ENCODE measurements at places on chromosomes 7 and 10.
A peak's percentile ranks its signal among the peaks of the same experiment; 100 is the strongest.

GRCh38 chr10:75754096-75754831 is 322.8 kb downstream of the LRMDA start:
- DNase-seq = no peak

DNA sequence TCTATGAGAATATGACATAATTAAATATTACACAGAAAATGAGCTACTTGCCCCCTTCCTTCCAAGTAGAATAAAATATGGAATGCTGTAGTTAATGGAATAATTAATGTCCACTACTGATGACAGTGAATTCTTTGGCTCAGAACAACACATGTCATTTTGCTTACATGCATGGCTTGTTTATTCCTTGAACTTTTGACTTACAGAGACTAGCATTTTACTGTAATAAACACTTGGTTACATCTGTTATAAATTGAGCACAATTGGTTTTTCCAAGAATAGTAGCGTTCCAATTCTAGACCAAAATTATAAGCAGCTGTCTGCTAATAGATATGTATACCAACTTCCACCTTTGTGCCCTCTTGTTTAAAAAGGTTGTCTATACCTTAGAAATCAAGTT is 286.7 kb downstream of the OTUD1 start:
- no peak for DNase-seq

- no peak for DNase-seq
Measured at GRCh38 chr10:132274581-132274980, 33.2 kb downstream of the STK32C start.

DNA sequence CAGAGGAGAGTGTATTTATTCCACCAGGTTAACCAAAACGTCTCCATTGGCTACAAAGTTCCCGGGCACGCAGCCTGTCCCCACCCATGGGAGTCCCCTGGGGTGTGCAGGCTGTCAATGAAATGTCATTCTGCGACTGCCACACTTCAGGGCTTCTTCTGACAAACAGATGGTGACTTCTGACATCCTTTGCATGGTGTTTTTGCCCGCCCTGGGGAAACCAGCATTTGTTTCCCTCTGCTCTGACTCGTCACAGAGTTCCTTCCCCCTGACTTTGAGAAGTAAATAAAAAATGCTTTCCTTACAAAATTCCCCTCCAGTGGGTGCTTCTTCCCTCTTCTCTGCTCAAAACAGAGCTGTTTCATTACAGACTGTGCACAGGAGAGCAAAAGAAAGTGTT is 38.2 kb downstream of the TNS3 start:
- no peak for DNase-seq

DNA sequence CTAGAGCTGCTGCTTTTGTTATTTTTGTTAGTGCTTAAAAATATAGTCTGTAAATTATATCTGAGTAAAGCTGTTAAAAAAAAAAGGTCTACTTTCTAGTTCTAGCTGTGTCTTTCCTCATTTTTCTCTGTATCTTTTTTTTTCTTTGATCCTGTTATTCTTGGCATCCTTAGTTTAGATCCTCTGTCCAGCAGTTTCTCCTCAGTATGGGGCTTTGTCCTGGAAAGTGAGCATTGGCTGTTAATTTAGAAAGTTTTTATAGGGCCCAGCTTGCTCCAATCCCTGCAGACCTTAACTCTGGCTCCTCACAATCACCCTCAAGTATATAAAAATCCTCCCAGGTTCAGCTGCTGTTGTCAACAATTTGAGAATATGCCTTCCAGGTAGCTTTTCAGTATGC is 23.5 kb downstream of the DDX50 start:
- no peak for DNase-seq

- no peak for DNase-seq
Measured at GRCh38 chr10:84172467-84173356, 889 bp upstream of the GPR15LG start.

DNA sequence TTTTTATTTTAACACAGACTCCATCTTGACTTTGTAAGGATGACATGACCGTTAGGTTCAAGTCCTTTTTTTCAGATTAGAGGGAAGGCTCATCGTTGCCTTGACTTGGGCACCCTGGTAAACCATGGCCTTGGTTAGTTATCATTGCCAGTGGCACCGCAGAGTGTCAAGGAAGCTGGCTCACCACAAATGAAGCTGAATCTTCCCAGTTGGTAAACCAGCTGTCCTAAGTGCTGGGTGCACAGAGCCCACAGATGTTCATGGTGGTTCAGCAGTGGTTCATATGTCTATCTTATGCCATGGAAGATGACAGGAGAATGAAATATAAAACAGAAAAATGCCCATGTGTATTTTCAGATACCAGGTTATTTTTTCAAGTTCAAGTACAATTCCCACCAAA is 273.6 kb downstream of the PLXDC2 start:
- DNase-seq = no peak

- no peak for DNase-seq
Measured at GRCh38 chr10:97843281-97843671, 6.4 kb upstream of the GOLGA7B start.

DNA sequence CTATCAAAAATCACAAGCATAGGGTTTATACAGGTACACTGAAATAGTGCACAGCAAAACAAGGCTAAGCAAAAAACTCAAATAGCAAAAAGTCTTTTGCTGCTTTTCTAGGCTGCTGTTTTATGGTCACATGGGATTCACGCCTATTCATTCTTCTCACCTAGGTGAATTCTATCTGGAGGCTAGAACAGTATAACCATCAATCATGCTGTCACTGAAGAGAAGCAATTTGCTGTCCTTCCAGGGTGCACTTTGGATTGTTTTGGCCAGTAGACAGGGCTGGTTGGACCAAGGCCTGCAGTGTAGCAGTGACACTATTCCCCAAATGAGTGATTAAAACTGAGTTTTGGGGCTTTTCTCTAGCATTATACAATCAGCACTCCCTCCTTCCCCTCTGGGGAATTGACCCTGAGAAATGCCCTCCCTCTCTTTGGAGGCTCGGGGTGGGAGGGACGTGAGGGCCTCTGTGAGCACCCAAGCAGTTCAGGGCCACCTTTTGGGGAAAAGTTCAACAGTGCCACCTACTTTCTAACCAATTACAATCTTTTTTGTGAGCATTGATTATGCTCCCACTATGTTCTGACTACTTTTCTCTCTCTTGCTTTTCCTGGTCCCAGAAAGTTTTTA is 16.2 kb upstream of the SND1 start:
- DNase-seq = no peak

DNA sequence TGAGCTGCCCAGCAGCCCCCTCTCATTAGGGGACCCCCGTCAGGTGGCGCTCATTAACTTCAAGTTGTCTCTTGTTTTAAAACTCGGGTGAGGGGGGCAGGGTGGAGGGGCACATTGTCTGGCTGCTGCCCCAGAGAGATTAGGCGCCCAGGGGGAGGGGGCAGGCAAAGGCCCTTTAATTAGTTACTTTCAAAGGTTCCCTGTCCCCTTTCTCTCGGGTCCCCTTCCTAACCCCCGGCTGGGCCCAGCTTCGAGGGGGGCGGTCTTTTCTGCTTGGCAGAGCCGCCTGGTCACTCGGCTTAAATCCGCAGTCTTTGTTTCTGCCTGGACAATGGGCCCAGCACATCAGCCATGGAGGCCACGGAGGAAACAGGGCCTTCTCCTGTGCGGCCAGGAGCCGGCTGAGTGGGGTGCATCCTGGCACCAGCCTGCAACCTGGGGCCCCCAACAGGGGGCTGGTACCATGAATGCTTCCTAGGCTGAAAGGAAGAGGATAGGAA is 38.9 kb upstream of the SLF2 start:
- no peak for DNase-seq

- DNase-seq = no peak
Measured at GRCh38 chr7:114104035-114104434, 185.2 kb upstream of the PPP1R3A start.

DNA sequence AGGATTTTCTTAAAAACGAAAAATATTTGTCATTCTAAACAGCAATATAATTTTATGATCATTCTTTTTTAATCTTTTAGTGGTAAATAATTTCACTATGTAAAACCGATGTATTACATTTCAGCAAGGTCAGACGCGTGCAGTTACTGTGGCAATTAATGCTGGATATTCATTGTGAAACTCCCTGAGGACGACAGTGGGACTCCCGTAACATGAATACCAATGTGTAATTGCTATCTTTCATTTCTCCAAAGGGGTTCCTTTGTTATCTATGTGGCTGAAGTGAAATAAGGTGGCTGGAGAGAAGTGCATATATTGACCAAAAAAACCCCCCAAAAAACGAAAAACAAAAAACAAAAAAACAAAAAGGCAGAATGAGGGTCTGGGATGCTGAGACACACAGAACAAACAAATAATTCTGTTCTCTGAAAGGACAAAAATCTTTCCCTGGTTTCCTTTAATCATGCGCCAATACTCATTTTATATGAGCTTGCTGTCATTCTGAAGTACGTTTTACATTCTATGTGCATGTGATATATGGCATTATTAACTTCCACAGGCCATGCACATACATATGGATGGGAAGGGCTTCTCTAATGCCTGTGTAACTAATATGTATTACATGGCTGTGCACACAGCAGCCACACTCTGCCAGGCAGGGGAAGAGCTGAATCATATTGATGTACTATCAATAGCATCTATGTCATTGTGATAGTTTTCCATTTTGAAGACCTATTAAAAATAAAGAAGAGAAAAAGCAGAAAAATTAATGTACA is 161.4 kb downstream of the RAPGEF5 start:
- no peak for DNase-seq

DNA sequence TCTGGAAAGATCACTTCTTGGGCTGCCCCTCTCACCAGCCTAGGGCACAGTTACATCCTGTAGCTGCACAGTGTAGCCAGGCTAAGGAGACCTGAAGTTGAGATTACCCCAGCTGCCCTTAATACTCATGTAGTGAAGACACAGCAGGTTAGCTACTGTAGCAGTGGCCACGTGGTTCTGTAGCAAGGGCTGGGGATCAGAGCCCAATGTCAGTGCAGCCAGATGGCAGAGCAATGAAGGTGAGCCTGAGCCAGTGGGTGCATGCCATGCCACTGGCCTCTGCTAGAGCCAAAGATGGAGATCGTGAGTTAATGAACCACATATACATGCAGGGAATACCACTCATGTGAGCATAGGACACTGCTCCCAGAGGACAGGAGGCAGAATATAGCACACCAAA is 15.5 kb downstream of the AMPH start:
- DNase-seq = no peak

DNA sequence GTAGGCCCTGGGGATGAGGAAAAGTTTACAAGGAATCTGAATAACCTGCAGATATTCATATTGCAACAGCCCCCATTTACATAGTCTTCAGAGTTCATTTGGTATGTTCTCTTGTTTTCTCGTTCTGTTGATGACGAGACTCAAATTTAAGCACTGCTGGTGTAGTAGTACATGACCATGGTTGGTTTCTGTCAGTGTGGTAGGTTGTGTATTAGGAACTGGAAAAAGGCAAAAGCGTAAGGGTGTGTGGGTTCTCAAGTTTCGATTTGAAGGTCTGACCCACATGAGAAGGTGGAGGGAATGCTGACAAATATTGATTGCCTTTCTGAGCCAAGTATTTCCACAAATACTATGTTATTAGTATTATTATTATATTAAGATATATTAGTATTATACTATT is 151.7 kb downstream of the AUTS2 start:
- DNase-seq = no peak

- DNase-seq = no peak
Measured at GRCh38 chr7:23404546-23405239, 65.6 kb downstream of the IGF2BP3 start.

DNA sequence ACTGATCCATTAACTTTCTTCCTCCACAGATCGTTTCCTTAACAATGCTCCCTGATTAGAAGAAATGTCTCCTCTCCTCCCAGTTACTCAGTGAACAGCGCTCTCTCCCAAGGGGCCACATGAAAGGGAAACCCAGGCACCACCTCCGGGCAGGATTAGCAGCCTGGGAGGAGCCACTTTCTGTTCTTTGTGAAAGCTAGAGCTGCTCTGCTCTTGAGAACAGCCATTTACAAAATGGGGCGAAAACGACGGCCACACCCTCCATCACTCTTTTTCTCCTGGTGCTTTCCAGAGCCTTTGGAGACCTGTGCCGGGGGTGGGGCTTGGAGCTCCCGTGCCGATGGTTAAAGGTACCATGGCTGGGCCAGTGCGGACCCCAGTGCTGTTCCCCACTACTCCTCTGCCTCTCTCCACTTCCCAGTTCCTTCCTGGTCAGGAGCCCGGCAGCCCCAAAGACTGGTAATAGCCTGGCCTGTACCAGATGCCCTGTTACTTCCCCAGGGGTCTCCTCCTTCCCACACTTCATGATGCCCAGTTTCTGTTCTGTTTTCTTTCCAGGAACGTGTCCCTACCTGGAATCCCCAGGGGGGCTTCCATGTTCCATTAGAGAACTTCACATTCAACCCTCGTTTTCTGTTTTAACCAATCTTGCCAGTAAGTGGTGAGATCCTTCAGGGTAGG is 402.9 kb upstream of the GALNT17 start:
- no peak for DNase-seq

- no peak for DNase-seq
Measured at GRCh38 chr10:107740962-107741690, 576.6 kb upstream of the SORCS1 start.

GRCh38 chr7:80622541-80622940 is 15.9 kb upstream of the CD36 start:
- no peak for DNase-seq

DNA sequence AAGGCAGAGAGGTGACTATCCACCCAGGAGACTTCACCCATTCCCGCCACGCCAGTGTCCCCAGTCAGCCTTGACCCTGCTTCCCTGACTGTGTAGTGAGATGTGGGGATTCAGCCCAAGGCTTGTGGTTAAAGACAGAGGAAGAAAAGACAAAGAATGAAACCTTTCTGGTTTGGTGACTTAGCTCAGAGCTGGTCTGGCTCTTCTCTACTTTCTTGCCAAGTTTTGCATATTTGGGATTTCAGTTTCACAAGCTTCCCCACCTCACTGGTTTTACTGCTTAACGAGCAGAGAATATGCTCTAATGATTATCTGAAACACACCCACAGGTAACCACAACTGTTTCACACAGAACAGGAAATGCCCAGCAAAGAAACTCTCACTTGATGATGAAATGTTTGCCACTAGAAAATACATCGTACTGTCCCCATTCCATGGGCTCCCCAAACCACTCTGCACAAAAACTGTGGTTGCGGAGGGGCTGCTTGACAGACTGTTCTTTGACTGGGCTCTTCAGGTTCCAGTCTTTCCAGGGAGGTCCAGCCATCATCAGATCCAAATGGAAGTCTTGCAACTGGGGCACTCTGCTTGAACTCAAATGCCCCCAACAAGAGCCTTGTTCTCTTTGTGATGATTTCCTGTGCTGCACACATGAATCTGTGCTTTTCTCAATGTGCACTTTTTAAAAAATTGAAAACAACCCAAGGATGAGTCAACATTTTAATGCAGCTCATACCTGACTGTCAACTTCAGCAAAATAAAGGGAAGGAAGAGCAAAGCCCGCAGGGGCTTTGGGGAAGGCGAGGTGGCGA is 95.5 kb downstream of the CTBP2 start:
- DNase-seq = peak; percentile 87

DNA sequence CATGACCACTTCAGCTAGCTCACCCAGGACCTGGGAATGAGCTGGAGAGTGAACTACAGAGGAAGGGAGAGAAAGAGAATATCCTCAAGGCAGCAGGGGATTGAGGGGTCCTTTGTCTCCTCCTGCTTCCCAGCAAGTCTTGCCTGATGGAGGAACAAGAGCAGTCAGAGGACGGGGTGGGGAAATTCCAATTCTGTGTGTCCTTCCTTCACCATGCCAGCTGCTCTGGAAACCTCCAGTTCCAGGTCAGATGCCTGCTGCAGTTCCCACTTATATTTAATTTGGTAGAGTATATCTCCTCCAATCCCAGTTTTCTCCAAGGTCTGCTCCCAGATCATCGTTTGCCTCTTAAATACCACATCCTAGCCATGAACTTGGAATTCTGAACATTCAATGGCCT is 21.4 kb upstream of the LEP start:
- DNase-seq = no peak

- no peak for DNase-seq
Measured at GRCh38 chr7:100968650-100969049, 715 bp upstream of the MUC12 start.
